ENCODE measurements at places on chromosomes 3 and 15.

- no peak for DNase-seq
Observed at GRCh38 chr3:37745921-37746320, 115.8 kb upstream of the CTDSPL start.

- no peak for DNase-seq
Observed at GRCh38 chr3:181564222-181564621, 147.5 kb upstream of the SOX2 start.

- DNase-seq = no peak
Observed at GRCh38 chr3:123096731-123097130, 29.9 kb downstream of the PDIA5 start.

GRCh38 chr3:9331171-9331570, 31.7 kb upstream of the THUMPD3 start:
- DNase-seq = no peak

Data from CD4-positive, alpha-beta memory T cell (primary cell).